Fibroblast of skin of right quadriceps (primary cell): ENCODE measurements at places on chromosomes 13 and 19.

GRCh38 chr13:49319551-49319950 lies 71.8 kb downstream of the CDADC1 start:
- DNase-seq: peak; percentile 41

DNA sequence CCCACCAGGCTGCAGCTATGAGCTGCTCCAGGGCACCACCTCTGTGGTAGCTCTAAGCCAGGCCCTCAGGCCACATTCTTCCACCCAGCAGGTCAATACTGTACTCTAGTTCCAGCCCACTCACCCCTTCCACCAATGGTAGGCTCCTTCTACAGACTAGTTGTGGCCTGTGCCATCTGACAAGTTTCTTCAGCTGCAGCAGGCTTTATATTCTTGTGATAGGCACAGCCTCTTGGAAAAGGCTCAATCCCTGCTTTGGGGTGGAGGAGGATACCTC lies 8.5 kb downstream of the MICU2 start:
- no peak for DNase-seq

DNA sequence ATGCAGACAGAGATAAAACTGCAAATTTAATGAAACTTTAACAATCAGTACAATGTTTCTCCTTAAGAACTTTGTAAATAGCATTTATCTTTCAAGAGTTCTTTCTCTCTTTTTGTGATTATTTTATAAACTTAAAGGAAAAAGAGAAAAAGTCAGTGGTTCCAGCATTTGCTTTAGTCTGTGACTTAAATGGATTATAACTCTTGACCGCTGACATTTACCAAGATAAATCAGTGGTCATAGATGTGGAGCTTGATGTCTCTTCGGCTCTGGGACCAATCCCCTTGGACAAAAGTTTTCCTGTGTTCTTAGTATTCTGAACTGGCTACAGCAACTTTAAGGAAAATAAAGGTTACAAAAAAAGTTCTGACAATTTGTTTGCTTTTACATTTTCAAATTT lies 162.6 kb downstream of the TM9SF2 start:
- no peak for DNase-seq

- DNase-seq: peak; percentile 3
Measured at GRCh38 chr13:91946498-91947070, 548.2 kb downstream of the GPC5 start.

DNA sequence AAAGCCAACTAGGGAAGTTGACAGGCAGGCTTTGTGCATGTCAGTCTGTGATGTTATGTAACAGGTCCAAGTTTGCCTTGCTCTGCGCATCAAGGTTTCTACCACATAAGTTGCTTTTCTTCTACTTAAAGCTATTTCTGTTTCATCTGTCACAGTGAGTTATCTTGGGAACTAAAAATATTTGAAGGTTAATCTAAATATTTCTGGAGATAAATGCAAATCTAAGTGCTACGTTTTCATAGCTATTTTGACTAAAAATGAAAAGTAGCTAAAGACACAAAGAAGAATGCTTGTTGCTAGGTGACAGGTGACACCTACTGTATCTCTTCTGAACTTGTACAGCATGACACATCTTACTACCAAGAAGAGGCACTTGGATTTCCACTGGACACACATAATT lies 135.6 kb downstream of the KLF12 start:
- no peak for DNase-seq

DNA sequence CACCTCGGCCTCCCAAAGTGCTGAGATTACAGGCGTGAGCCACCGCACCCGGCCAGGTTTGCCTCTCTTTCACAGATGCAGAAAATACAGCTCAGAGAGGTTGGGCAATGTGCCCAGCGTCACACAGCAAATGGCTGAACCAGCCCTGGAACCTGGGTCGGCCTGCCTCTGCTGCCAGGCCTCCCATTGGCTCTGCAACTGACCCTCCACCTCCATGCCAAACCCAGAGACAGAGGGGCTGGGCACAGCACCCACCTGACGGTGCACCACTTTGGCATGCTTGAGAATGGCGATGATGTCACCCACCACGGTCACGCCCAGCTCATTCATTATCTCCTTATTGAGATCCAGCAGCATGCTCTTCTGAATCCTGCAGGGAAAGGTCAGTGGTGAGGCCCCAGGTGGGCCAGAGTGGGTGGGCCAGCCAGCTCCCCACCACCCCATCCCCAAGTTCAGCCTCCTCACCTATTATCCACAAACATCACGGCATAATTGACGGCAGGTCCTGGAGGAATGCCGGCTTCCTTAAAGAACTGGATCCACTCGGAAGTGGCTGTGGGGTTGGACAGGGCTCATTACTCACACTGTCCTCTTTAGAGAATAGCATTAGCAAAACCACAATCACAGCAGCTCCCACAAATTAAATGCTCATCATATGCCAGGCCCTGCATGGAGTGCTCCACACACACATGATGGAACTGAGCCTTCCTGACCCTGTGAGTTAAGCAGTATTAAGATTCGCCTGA lies 12.2 kb downstream of the C19orf47 start:
- DNase-seq: no peak

GRCh38 chr19:42332059-42332458 lies 6.6 kb downstream of the MEGF8 start:
- no peak for DNase-seq

GRCh38 chr19:11208561-11209471 lies 11.5 kb upstream of the KANK2 start:
- DNase-seq: no peak

DNA sequence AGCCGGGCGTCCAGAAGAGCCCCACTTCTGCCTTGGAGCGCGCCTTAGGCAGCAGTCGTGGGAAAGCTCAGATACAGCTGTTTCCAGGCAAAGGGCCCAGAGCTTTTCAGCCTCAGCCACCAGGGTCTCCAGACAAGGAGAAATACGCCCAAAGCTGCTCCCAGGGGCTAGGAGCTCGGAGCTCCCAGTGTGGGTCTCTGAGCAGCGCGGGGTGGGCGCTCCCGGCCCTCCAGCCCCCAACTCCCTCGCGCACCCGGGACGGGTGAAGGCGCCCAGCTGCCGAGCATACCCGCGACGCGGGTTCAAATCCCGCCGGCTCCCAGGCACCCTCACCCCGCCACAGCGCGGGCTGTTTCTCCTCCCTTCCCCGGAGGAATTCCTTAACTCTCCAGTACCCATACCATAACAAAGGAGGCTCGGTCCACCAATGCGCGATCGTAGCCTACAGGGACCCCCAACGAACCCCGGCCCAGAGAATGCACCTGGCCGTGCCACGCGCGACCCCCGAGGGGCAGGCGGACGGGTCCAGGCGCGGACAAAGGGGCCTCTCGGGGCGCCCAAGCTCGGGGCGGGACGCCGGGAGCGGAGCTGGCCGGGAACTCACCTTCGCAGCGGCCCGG lies 507 bp downstream of the COL4A1 start:
- DNase-seq: peak; percentile 37

GRCh38 chr19:55136399-55137102 lies 12.5 kb downstream of the TNNT1 start:
- DNase-seq: no peak

DNA sequence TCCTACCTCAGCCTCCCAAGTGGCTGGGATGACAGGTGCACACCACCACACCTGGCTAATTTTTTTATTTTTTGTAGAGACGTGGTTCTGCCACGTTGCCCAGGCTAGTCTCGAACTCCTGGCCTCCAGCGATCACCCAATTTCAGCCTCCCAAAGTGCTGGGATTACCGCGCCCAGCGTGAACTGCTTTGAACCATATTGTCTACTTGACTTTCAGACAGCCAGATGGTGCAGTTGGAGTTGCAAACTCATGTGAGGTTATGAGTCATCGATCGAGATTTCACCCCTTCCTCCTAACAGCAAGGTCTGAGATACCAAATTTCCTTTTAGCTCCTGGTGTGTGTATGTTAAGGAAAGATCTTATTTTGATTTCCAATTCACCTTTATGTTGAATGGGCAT lies 2.7 kb downstream of the SLC27A1 start:
- DNase-seq: peak; percentile 76

- no peak for DNase-seq
Measured at GRCh38 chr13:36571444-36571843, 102.4 kb upstream of the SERTM1 start.

DNA sequence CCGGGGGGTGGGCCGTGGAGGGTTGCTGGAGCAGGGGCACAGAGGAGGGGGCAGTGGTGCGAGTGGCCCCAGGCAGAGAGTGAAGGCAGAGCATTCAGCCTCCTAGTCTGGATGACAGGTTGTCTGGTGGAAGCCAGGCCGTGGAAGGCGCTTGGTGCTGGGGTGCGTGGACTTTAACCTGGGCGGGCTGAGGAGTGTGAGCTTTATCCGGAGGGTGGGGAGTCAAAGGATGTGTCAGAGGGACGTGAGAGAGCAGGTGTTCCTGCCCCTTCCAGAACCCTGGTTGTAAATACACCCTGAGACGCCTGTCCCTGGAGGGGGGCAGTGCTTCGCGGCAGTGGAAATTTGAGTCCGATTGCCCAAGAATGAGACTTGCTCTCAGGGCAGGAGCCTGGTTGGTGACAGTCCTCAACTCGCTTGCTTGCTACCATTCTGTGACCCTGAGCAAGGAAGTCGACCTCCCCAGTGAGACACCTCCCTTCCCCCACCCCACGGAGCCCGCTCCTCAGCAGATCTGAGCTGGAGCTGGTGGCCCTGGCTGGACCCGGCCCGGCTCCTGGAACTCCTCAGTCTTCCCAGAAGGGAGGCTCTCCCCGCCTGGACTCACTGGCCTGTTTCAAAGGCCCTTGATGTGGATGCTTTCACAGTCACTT lies 2.3 kb downstream of the SPPL2B start:
- no peak for DNase-seq

DNA sequence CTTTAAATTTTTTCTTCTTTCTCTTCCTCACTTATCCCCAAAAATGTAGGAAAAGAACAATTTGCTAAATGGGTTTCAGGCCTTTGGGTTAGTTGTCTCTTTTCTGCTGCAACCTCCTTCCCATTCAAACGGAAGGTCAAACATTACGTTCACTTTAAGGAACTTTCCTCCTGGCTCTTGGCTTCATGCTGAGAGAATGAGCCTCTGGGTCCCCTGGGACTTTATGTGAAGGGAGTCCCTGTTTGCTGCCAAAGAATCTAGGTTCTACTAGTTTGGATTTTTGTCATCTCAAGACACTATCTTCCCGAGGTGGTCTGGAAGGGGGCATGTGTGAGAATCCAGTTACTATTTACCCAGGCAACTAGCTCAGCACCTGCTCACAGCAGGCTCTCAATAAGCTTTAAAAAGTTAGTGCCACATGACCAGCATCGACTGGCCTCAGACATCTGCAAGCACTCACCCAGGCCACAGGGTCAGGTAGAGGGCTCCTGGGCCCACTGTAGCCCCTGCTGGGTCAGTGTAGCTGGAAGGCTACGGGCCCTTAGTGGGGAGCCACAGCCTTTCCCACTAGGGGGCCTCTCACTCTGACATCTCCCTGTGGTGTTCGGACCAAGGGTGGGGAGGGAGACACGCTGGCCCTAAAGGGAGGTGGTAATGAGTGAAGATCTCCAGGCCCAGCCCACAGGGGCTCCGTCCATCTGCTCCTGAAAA lies 40.5 kb downstream of the FAM124A start:
- no peak for DNase-seq

- DNase-seq: peak; percentile 54
Measured at GRCh38 chr13:26062853-26063444, 11.1 kb upstream of the SHISA2 start.

DNA sequence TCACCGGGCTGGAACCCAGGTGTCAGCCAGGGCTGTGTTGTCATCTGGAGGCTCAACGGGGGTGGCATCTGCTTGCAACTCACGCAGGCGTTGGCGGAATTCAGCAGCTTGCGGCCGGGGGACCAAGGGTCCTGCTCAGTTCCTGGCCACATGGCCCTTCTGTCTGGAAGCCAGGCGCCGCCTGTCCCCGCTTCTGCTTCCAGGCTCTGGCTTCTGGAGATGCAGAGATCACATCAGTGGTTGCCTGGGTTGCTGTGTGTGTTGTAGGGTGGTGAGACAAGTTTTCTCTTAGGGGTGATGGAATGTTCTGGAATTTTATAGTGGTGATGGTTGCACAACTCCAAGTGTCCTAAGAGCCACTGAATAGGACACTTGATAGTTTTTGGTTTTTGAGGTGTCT lies 5.0 kb downstream of the ADAT3 start:
- no peak for DNase-seq

- DNase-seq: no peak
Measured at GRCh38 chr13:26538363-26539317, 18.8 kb upstream of the WASF3 start.

- DNase-seq: no peak
Measured at GRCh38 chr13:44810061-44810840, 179.0 kb downstream of the NUFIP1 start.

GRCh38 chr13:29961036-29961670 lies 110.7 kb upstream of the UBL3 start:
- no peak for DNase-seq

DNA sequence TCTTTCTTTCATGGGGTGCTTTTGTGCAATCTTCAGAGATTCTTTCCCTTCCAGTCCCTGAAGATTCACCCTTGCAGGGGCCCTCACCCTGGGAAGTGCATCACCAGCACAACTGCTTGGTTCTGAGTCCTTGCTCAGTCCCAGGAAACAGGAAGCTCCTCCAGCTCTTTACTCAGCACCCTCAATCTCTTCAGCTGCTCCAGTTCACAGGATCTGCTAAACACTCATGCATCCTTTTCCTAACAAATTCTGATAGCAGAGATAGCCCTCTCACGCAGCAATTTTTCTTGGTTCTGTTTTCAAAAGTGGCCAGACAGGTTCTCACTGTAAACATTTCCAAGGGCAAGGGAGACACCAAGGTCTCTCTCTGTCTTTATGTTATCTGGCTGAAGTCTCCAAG lies 823.1 kb downstream of the LIG4 start:
- DNase-seq: no peak

GRCh38 chr13:41007744-41008128 lies 11.4 kb downstream of the ELF1 start:
- DNase-seq: peak; percentile 3

GRCh38 chr19:21092109-21092508 lies 10.1 kb downstream of the ZNF714 start:
- peak; percentile 28 for DNase-seq

- no peak for DNase-seq
Measured at GRCh38 chr19:16882146-16882545, 6.7 kb upstream of the F2RL3 start.

- peak; percentile 9 for DNase-seq
Measured at GRCh38 chr19:41705393-41706174, 2.8 kb upstream of the CEACAM5 start.

GRCh38 chr13:30866677-30867076 lies 39.4 kb upstream of the MEDAG start:
- DNase-seq: no peak

DNA sequence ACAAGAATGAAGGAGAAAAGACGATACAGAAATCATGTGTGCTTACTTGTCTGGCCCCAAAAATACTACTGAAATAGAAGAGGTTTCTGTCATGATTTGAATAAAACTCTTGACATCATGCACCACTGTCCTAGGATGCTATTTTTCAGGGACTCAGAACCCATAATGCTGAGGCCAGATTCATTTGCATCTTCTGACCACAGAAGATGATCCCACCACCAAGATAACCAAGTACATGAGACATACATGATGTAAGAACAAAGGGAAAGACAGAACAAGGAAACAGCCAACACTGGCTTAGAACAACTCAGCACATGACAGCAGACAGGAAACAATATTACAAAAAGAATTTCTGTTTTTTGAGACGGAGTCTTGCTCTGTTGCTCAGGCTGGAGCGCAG lies 2.5 kb downstream of the ZNF552 start:
- DNase-seq: no peak
